Placental epithelial cell (primary cell): ENCODE measurements at places on chromosomes 3 and 15. TPM values are rescaled to one million over a fixed set of nuclear protein-coding genes. Genes with fewer than 3 reads are reported as not detected.

The CSPG4 gene
- total RNA-seq, result 3.9 and 7.5 TPM in 2 replicates

The LRRC34 gene
- total RNA-seq, result 2.4 and 3.1 TPM in 2 replicates

The MUC13 gene
- not detected in 2 replicates for total RNA-seq

The CCDC39 gene
- total RNA-seq, result not detected in 2 replicates

The ZBBX gene
- total RNA-seq, result not detected in 2 replicates

The SEMA6D gene
- total RNA-seq, result 21.1 and 37.7 TPM in 2 replicates

The NEK11 gene
- total RNA-seq, result 9.3 and 13.0 TPM in 2 replicates

The ENTPD3 gene
- 0.22 TPM in 1 of 2 replicates, not detected in the other for total RNA-seq
